ENCODE measurements at places on chromosomes 13 and 19.

DNA sequence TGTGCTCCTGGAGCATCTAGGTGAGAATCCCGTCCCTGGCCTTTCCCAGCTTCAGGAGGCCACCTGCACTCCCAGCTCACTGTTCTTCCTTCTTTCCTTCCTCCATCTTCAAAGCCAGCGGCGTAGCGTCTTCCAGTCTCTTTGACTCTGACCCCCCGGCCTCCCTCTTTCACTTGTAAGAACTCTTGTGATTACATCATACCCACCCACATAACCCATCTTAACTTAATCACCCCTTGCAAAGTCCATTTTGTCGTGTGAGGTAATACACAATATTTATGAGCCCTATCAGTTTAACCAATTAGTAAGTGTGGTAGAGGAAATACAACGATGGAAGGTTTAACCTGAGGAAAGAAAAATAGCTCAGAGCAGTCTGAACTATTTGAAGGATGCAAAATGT lies 4.6 kb upstream of the CDC16 start:
- DNase-seq, result no peak

- DNase-seq, result peak; percentile 60
These were observed 8.7 kb downstream of the GPX4 start for GRCh38 chr19:1112268-1113029.

DNA sequence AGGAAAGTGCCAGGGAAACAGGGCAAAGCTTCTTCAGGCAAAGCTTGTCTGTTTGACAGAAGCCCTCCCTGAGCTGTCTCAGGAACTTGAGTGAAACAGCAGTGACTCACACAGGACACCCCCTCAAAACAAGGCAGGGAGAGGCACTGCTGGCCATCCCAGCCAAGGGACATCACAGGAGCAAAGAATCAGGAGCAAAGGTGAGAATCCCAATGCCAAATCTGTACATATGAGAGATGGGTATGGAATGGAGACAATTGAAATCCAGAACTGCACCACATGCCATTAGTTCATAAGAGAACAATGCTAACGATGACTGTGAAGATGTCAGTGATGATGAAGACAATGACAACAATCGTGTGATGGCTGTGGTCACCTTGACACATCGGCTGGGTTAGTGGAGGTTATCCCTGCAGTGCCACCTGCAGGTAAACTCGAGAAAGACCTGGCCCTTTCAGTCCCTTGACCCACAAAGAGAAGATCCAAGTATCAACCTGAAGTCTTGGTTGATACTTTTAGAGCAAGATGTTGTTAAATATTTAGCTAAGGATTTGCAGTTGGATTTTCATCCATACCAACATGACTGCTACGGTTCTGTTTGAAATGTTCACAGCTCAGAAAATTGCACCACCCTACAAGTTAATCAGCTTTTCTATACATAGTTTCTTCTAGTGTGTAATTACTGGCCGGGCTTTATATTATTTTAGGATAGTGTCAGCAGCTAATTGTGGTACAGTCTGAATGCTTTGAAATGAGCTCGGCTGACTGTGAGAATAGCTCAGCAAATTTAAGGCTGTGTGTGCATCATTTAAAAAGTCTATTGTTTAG lies 42.0 kb upstream of the IPO5 start:
- no peak for DNase-seq

DNA sequence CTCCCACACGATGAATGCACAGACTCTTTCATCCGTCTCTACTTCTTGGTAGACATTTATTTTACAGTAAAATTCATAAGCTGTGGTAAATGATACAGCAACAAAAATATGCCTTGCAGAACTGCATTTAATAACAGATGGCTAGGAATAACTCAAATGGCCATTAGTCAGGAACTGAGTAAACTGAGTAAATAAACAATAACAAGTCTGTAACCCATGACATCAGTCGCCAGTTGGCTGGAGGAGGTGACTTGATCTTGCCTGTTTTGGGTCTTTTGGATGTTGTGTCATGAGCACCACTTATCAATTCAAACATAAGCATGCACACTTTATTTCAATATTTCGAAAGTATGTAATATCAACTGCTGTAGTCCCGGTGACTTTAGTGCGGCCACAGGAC lies 632.6 kb upstream of the ARGLU1 start:
- no peak for DNase-seq

GRCh38 chr13:52160506-52160905 lies 1.1 kb upstream of the NEK3 start:
- no peak for DNase-seq

DNA sequence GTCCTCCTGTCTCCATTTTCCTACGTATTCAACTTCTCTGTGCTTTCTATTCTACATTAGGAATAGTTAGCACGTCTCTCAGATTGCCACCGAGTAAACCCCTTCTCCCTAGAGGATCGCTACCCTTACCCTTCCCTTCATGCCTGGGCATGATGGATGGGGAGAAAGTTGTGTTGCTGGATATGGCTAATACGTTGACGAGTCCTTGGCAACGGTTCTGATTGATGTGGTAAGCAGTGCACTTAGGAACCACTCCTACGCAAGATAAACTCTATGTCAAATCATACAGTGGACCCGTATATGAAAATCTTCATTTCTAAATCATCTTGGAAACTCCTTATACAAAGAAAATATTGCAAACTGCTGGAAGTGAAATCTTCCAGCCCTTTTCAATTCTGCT lies 224.5 kb downstream of the EFNB2 start:
- no peak for DNase-seq

DNA sequence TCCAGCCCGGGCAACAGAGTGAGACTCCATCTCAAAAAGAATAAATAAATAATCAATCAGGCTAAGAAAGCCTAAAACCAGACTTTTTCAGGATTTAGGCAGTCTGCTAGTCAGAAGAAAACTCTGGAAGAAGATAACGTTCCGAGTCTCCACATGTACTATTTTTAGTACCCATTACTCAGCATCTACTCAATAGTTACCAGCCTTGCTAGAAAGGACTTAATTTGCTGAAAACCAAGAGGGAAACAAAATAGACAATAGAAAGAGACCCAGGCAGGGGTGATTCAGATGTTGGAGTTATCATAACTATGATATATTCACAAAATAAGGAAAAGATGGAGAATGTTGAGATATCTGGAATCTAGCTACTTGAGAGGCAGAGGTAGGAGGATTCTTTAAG lies 3.6 kb upstream of the LIN7B start:
- no peak for DNase-seq

- no peak for DNase-seq
These were observed 539.7 kb downstream of the RFC3 start for GRCh38 chr13:34357435-34358232.

DNA sequence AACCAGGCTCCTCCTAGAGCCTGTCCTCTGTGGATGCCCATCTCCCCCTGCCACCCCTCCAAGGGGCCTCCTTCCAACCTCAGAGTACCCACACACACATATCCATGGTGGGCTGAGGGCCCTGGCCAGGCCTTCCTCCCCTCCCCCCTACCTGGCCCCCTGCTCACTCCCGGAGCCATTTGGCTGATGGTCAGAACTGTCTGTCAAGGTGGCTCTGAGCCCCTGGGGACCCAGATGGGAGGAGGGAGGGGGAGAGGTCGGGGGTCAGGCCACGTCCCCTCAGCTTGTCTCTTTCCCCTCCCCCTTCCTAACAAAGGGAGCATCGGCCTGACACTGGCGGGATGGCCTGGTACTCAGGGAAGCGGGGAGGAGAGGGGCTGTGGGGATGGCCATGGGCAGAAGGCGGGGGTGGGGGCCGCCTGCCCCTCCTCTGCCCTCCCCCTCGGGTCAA lies 18.7 kb upstream of the POU2F2 start:
- DNase-seq, result no peak

GRCh38 chr19:41753936-41754529 lies 1.3 kb upstream of the CEACAM6 start:
- DNase-seq, result peak; percentile 30

Data from heart left ventricle (tissue), 16 donors.